ENCODE measurements at places on chromosomes 11 and 22.

- no peak for DNase-seq
These were observed 726.9 kb upstream of the TENM4 start for GRCh38 chr11:80167766-80168165.

GRCh38 chr11:26805001-26805400, 83.1 kb upstream of the SLC5A12 start:
- DNase-seq, result no peak

DNA sequence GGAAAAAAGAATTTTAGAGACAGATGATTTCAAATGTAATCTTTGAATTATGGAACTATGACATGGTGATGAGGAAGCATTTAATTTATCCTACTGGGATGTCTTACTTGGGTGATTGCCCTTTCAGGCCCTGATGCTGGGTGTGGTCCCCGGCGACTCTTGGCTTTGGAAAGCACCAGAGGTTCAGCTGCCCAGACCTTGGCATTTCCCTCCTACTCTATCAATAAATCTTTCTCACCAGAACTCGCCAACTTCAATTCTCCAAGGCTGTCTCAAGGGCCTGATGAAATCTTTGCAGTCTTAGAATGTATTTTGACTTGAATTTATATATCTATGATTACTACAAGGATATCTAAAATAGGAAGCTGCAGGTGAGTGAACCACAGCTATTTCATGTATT, 18.5 kb upstream of the OR4D5 start:
- DNase-seq, result no peak

DNA sequence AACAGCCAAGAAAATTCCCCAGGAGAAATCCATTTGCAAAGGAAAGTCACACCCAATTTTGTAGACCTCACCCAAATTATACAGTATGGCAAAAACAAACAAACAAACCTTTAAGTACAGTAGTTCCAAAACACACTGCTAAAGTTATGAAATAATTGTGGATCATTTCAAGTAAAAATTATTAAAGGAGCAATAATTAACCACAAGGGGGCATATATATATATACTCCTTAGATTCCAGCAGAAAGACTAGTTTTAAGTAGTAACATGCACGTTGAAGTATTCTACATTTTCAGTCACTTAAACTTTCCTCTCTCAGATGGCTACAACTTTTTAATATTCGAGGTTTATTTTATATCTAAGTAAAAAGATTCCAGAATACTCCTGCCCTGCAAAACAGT, 26.8 kb downstream of the RNF141 start:
- no peak for DNase-seq

- peak; percentile 69 for DNase-seq
These were observed 20.7 kb downstream of the ELF5 start for GRCh38 chr11:34492806-34493414.

DNA sequence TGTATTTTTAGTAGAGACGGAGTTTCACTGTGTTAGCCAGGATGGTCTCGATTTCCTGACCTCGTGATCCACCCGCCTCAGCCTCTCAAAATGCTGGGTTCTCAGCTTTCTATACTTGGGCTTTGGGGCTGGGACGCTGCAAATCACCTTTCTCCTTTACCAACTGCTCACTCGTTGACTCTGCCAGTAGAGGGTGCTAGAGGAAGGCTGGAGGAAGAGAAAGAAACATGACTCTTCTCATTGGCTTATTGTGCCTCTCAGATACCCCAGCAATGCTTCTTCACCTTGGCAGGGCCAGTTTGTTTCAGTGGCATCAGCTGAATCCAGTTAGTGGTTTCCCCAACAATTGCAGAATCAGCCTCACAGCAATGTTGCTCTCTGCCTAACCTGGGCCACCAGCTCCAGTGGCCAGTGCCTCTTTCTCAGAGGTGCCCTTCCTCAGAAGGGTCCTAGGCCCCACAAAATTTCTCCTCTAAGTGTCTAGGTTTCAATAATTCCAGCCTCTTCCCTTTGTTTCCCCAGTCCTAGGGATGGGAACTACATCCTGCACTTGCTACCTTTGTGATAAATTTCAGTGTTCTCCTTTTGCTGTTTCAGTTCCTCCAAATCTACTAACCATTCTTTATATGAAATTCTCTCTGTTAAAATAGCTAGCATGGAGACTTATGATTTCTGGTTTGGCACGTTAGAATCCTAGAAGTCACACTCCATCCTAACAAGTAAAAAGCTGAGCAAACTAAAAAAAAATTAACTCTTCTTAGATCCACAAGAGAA, 71.5 kb upstream of the VSTM5 start:
- DNase-seq, result peak; percentile 62

DNA sequence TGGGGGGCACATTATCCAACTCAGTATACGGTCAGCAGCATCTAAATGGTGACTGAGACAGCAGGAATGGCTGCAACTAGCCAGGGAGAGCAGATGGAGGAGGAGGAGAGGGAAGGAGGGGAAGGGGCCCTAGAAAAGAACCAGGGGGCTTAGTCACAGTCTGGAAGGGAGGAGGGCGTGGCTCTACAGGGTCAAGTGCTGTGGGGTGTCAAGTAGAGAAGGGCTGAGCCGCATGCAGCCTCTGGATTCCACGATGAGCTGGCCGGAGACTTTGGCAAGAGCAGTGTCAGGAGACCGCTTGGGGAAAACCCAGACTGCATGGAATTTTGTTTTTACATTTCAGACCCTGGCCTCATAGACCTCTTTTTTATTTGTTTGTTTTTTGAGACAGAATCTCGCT, 25.8 kb upstream of the PPFIA1 start:
- no peak for DNase-seq

GRCh38 chr11:114196997-114197703, 99.0 kb upstream of the NNMT start:
- DNase-seq, result no peak

DNA sequence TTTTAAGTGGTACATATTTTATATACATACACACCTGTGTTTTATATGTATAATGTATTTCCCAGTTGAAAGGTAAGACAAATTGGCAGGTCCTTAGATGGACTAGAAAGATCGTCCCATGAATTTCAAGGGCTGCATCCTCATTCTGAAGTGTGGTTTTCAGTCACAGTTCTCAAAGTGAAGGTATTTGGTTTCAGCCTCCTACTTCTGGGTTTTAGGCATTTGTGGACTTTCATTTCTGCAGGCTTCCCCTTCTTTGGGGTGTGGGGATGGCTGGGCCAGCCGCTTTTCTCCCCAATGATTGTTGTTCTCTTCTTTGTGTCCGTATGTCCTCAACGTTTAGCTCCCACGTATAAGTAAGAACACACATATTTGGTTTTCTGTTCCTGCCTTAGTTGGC, 10.0 kb downstream of the DCPS start:
- no peak for DNase-seq

- no peak for DNase-seq
These were observed 78.1 kb downstream of the CYB5R2 start for GRCh38 chr11:7595016-7595866.

DNA sequence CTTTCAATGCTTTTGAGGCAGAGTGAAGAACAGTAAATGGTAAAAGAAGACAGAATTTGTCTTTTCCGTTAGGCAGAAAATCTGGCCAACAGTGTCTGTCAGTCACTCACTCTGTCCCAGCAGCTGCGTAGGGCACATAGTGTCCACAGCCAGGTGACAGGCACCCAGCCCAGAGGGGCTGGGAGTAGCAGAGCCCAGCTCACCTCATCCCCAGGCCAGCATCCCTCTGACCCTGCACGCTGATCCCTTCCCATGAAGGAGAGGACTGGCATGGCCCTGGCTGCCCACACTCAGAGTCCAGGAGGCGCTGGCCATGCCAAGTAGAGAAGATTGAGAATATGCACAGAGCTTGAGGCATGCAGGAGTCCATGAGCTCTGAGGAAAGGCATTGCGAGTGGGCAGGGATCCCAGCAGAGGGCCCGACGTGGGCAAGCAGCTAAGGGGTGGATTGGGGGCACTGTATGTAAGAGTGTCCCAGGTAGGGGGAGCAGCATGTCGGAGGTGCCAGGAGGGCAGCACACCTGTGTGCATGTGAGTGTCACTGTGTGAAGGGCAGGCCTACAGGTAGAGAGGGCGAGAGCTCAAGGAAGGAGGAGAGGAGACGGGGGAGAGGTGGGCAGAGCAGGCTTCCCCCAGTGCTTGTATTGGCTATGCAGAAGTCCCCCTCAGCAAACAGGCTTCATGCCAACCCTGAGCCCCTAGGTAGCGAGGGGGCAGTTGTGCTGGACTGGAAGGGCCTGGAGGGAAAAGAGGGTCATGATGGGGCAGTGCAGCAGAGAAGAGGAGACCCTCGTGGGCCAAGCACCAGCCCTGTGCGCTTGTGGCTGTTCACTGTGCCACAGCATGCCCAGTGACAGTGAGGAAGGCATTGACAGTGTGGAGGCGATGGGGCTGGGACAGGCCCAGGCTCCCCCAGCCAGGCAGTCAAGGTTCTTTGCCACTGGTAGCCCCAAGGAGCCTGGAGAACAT, 133.8 kb downstream of the OSBP2 start:
- no peak for DNase-seq

DNA sequence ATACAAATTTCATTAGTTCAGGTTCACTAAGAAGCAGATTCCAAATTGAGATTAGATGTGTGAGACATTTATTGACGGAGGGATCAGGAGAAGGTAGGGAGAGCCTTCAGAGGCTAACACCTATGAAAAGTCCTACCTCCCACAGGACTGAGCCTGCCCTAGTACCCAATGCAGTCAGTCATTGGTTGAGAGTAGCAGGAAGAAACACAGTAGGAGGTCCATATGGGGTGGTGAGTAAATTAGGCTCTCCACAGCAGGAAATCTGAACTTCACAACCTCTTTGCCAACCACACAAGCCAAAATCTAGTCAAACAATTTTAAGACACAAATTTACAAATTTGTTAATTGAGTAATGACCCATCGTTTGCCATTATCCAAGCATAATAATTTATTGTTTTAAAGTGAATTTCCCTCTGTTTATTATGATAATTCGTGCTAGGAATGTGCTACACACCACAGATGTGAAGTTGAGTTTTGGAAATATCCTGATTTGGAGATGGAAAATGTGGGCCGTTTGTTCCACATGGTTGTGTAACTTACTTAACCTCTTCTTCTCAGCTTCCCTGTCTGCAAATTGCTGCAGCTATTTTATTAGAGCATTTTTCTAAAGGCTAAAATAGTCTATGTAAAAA, 542.1 kb downstream of the ETS1 start:
- no peak for DNase-seq
